ENCODE measurements at places on chromosomes 4 and X.

DNA sequence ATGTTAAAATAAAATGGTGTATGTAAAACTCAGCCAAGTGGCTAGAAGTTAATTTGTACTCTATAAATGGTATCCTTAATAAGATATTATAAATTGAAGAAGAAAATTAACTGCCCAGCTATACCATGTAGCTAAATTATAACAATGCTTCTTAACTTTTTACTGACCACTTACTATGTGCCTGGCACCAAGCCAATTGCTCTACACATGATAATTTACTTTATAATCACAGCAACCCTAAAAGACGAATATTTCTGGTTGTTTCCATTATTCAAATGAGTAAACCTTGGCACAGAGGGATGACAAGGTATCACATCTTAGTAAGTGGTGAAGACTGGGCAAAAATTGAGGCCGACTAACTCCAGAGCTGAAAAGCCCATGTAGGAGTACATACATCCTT, 1506.6 kb downstream of the PCDH7 start:
- DNase-seq, result no peak

DNA sequence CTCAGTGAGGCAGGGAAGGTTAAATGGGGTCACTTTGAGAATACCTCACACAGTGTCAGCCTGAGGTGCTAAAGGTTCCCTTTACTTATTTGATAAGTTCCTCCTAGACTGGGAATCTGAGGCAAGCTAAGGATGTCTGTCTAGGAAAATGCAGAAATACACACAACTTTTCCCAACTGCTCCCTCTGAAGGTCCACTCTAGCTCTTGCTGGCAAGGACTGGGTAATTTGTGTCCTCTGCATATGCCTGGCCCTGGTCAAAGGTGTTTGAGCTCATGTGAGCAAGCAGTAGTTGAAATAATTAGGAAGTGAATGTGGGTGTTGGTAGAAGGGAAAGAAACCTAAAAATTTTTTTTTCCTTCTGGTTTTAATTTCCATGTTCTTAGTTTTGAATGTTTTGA, 21.3 kb downstream of the TXLNG start:
- no peak for DNase-seq

- no peak for DNase-seq
These were observed 6.0 kb upstream of the PDGFC start for GRCh38 chr4:156977435-156978160.

GRCh38 chr4:2253160-2254084, 8.5 kb downstream of the MXD4 start:
- no peak for DNase-seq

DNA sequence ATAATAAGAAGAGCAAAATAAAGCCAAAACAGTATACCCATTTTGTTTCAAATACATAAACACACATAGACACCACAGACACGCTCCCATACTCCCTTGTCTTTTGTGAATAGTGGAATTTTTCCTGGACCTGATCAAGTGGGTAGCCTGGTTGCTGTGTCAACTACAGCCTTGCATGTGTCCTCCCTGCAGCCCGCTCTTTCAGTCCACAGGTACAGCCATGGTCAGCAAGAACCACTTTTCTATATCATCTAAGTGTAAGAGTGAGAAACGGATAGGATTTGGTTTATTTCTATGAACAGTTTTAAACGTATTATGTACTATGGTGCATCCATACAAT, 9.8 kb downstream of the PWWP3B start:
- no peak for DNase-seq

DNA sequence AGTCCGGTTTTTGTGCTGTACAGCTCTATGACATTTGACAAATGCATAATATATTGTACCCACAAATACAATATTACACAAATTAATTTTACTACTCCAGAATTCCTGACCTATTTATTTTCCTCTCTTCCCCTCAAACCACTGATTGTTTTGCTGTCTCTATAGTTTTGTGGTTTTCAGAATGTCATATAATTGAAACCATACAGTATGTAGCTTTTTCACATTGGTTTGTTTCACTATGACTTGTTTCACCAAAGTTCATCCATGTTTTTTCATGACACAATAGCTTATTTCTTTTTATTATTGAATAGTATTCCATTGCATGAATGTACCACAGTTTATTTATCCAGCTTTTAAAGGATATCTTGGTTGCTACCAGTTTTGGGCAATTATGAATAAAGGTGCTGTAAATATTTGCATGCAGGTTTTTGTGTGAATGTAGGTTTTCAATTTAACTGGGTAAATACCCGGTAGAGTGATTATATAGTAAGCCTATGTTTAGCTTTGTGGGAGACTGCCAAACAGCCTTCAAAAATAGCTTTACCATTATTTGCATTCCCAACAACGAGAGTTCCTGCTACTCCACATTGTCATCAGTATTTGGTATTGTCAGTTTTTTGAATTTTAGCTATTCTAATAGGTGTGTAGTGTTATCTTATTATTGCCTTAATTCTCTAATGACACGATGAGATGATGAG, 25.9 kb downstream of the RNF175 start:
- DNase-seq, result no peak

DNA sequence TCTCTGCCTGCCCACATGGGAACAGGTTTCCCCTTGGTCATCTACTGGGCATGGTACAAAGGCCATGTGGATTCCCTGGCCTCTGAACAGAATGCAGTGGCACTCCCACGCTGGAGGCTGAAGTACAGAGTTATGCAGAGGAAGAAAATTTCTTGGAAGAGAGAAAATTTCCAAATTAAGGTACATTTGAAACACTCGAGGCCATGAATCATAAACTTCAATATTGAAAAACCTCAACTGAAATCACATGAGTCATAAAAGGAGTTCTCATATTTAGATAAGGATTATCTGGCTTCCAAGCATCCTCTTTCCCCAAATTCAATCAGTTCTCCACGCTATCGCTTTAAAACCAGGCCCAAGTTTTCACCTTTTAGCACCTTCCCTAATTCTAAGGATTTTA, 28.1 kb upstream of the TXK start:
- DNase-seq, result no peak

DNA sequence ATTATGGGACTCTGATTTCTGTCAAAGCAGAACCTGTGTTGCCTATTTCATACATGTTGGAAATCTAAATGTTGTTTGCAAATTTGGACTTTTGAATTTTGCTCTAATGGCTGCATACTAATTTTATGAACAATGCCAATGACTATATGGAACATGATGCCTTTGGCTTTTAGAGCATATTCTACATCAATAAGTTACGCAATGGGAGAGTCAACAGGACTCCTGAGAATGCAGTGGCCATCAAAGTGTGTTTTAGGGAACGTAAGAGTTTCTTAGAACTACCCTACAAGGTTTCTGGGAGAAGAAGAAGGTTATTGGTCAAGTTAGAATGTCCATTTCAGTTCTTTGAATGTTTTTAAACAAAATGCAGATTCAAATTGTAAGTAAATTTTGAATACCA, 76.1 kb downstream of the SLIT2 start:
- DNase-seq, result no peak

- no peak for DNase-seq
These were observed 48.2 kb downstream of the GUCY1B1 start for GRCh38 chr4:155807021-155807420.

DNA sequence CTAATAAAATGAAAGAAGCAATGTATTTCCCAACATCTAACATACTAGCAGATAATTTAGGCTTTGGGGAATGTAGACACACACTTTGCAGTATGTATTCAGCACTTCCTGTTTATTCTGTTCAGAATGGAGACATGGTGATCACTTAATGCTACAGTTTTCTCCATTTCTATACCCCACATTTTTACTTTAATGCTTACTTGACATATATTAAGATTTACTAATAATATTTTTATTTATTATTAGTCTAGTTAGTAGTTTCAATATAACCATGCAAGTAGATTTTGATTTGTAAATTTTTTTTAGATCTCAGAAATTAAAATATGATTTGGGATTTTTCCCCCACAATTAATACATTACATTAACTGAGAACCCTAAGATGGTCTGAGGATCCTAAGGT, 98.4 kb downstream of the PRSS12 start:
- no peak for DNase-seq

Measured in stimulated activated CD4-positive, alpha-beta T cell treated with anti-CD3 and anti-CD28 coated beads, Interleukin-4, amount 100 ng/mL, for 24 hours (primary cell).